ENCODE measurements at places on chromosomes 7 and 10. TPM values are rescaled to one million over a fixed set of nuclear protein-coding genes. Genes with fewer than 3 reads are reported as not detected.

Gene PAX4
- not detected for total RNA-seq

Gene PRSS37
- total RNA-seq: not detected

Gene TAF5
- total RNA-seq: 6.6 TPM

GRCh38 chr10:48951707-48952106 is 12.1 kb upstream of the LRRC18 start:
- DNase-seq: no peak

DNA sequence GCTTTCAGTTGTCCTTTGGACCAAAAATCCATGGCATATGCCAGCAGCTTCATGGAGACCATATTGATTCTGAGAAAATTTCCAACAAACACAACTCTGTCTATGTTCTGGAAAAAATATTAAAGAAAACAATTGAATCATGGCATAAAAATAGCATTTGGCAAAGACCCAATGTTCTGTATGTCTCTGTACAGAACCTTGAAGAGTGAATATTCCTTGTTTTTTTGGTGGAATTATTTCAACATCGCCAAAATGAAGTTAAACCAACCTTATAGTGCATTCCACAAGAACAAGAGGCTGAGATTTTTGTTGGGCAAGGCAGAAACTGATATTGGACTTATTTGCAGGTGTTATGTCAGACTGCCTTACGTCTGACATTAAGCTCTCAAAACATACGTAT is 53.3 kb upstream of the SLC16A12 start:
- DNase-seq: no peak

DNA sequence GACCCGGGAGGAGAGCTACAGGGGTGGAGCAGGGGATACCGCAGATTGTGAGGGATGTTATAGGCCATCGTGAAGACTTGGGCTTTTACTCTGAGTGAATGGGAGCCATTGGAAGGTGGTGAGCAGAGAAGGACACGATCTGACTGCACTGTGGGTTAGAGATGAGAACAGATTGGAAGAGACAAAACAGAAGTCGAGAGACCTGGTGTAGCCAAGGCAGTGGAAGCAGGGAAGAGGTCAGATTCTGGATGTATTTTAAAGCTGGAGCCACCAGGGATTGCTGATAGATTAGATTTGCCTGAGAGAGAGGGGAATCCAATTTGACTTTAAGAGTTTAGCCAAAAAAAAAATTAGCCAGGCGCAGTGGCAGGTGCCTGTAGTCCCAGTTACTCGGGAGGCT is 21.6 kb upstream of the EEPD1 start:
- DNase-seq: no peak

- DNase-seq: no peak
These were observed 123.5 kb downstream of the GLCCI1 start for GRCh38 chr7:8092140-8092539.

All from naive thymus-derived CD8-positive, alpha-beta T cell (primary cell).